ENCODE measurements at places on chromosomes 6 and 20.

GRCh38 chr6:106308985-106309384, 16.6 kb downstream of the ATG5 start:
- DNase-seq = no peak

DNA sequence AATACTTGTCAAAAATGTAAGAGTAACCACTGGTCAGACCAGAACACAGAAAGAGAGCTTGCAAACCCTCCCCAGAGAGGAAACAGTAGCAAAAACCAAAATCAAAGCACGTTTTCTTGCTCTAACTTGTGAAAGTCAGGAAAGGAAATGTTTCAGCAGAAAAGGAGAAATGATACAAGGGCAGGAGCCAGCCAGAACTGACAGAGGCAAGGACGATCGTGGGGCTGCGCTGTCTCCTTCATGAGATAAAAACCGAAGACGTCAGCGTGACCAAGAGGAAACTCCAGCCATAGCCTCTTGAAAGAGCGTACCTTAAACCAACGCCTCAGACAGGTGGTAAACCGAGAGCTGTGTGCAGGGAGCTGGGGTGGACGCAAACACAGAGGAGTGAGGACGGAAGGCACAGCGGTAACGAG, 27.5 kb downstream of the LAMA5 start:
- no peak for DNase-seq

GRCh38 chr6:3403238-3404173, 53.3 kb downstream of the SLC22A23 start:
- DNase-seq = no peak

DNA sequence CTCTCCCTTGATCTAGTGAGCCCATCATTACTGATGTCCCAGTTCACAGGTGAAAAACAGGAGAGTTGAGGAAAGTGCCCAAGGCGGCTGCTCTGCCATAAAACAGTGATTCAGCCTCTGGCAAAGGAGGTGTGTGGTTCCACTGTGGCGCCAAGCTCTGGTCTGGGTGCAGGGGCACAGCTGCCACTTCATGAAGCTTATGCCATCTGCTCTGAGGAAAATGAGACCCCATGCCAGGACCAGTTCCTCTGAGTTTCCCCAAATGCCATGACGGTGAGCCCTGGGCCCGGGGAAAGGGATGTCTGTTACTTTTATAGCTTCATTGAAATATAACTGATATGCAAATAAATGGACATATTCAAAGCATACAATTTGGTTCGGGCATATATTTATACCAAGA, 33.7 kb upstream of the ZBP1 start:
- DNase-seq = no peak

- no peak for DNase-seq
These were observed 281.8 kb downstream of the NRN1 start for GRCh38 chr6:5724911-5725310.

DNA sequence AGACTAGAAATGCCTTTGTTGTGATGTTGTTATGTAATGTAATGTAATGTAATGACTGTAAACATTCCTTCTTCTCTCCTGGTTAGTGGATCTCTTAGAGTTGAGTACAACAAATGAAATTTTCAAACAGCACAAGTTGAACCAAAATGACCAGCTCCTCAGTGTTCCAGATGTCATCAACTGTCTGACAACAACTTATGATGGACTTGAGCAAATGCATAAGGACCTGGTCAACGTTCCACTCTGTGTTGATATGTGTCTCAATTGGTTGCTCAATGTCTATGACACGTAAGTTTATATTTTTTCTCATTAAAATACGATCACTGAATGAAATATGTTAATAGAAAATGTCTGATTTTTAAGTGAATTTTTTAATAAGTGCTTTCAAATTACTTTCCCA, 496.7 kb downstream of the UTRN start:
- no peak for DNase-seq

DNA sequence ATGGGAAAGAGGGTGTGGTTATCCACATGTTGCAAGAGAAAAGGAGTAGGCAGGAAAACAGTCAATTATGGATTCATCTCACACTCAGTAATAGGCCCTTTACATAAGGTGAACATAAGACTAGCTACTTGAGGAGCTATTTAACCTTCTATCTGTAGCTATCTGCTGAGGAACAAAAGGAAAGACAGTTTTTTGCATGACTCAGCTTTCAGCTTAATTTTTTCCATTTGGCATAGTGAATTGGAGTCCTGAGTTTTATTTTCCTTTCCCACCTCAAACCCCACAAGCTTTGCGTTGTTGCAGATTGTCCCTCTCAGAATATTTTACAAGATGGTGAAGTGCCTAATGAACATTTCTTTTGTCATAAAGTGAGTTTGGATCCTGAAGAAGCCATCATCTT, 32.4 kb downstream of the UBD start:
- no peak for DNase-seq

DNA sequence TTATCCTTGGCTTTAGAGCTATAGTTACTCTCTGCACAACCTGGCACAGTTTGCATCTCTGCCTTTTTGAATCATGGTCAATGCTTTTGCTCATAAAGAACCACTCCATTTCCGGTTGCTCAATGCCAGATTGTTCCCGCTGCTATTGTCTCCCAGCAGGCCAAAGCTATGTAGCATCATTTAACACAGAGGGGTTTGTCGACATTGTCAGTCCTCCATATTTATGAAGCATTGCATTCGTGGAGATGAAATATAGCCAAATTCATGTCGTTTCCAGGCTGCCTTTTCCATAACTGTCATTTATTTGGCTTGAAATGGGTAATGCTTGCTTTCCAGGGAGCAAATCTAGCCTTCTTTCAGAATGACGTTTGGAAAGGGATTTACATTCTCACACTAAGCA, 598.8 kb downstream of the EPHA7 start:
- DNase-seq = no peak

DNA sequence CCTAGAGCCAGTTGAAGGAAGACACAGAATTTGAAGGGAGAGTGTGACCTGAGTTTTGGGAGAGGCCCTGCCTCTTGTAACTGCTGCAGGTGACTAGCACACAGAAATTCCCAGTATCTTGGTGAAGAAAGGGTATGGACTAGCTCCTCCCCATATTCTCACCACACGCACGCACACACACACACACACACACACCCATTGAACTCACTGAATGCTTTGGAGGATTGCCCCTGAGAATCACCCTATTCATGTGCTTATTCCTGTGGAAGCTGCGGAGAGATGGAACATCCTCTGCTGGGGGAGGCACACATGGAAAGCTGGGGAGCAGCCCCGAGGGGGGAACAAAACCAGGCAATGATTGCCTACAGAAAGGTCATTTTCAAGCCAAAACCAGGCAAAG, 6.2 kb upstream of the LMBRD1 start:
- DNase-seq = no peak

GRCh38 chr6:154821099-154821498, 87.9 kb downstream of the SCAF8 start:
- DNase-seq = no peak

DNA sequence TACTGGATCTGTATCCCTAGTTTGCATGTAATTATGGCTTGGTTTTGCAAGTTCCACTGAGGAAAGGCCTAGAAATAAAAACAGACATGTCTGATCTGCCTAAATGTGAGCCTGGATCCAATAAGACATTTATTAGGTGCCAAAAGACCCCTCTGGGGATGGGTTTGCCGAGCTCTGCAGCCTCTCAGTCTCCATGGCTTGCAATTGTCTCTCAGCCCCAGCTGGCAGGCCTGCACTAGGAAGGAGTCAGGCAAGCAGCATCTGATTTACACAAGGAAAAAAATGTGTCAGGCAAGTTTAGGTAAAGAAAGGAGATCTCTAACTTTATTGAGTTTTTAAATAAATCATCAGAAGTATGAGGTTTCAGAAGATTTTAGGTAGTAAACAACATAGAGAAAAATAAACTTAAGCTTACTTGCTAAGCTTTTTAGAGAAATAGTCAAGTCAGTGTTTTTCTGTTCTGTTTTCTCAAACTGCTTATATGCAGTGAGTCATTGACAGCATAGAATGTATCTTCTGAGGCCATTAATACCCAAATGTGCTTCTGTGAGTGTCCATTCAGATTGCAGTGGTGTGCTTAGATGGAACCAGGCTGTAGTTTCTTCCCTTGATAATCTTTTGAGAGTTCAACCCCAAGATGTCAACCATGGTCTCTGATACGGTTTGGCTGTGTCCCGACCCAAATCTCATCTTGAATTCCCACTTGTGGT, 121.0 kb downstream of the FHL5 start:
- no peak for DNase-seq

DNA sequence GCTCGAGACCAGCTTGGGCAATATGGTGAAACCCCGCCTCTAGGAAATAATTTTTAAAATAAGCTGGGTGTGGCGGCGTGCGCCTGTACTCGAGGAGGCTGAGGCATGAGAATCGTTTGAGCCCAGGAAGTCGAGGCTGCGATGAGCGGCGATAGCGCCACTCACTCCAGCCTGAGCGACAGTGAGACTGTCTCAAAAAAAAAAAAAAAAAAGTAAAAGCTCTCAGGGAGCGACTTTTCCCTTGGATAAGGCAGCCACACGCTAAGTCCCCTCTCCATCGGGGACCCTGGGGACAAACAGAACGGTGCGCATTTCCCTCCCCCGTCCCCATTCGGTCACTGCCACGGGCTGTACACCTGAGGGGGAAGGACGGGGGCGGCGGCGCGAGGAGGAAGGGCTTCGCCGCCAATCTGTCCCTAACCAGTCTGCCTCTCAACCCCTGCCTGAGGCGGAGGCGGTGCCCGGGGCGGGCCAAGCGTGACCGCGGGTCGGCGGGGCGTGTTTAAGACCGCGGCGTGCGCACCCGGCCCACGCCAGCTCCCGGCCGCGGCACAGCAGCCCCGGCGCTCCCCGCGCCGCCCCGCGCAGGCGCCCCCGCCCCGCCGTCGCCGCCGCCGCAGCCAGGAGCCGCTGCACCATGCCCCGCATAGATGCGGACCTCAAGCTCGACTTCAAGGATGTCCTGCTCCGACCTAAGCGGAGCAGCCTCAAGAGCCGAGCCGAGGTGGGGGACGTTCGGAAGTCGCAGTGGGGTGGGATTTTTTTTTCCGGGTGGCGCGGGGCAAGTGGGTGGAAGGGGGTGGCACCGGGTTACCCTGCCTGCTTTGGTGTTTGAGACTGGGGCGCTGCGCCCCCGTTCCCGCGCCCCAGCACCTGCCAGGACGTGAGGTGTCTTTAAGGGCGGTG, at the start of gene GMPR:
Gene GMPR, plus strand, starts transcription at position 531 of the 906 bp plus-strand sequence. Its CDS starts 107 bp downstream, at position 638.
- peak; percentile 81 for DNase-seq

DNA sequence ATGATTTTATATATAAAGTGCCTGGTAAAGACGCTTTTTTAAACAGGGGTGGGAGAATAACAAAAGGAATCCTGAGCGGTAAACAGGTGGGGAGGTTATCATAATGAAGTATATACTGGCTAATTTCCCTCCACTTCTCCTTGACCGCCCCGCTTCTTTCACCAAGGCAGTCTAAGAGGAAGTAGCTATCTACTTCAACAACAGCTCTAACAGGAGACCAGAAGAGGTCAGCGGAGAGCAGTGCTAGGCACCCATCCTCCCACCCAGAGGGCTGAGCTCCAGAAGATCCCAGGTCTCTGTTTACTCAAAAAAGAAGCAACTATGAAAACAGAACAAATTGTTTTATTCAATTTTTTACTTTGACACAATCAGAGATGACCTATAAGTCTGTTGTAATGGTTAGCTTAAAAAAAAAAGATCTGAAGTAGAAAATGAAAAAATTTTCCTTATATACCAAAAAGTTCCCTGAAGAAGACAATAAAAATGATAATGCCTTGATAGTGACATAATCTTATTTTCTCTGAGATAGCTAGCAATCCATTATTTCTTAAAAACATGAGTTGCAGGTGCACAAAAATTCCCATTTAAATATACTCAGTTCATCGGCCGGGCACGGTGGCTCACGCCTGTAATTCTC, 141.1 kb downstream of the PDSS2 start:
- DNase-seq = peak; percentile 26

- DNase-seq = no peak
These were observed 853.8 kb downstream of the MAFB start for GRCh38 chr20:39835130-39835842.

DNA sequence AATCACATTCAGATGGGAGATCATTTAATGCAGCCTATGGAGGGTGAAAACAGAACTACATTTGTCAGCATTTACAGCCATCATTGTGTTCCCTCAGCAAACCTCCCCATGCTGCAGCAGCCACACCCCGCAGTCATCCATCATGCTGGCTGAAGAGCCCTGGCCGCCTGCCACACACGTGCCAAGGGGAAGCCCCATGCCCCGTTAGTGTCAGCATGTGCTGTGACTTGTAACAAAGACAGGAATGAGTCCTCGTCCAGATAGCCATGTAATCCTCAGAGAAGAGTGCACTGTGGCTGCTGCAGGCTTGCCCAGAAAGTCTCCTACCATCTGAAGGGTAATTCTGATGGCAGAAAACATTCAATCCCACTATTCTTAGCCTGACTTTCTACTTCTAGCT, 1097.8 kb downstream of the KIF16B start:
- no peak for DNase-seq

- no peak for DNase-seq
These were observed 79.5 kb upstream of the BTBD3 start for GRCh38 chr20:11838076-11838636.

DNA sequence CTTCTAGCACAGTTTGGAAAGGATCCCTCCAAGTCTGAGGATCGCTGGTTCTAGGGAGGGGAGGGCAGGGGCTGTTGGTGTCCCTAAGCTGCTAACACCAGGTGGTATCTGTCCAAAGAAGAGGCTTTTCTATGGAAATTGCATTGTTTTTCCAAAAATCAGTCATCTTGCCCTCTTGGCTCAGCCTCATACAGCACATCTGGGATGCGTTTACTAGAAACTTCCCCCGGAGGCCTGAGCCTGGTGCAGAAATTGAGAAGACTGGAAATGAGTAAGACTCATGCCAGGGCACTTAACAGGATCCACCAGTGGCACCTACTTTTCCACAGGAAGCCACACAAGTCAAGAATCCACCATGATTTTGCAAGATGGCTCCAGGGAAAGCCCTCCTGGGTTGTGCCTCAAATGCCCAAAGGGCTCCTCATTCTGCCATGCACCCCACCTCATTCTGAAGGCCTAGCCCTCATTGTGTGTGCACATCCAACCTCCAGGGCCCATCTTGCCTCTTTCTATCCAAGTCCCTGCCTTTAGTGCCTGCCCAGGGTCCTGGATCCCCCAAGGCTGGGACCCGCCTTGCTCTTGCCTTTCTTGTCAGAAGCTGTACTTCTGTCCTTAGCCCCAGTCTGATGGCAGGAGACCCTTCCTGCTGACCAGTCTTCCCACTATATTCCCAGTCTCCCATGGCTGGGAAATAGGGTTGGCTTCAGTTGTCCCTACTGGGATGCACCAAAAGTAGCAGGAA, 97.6 kb downstream of the MRPL14 start:
- no peak for DNase-seq

DNA sequence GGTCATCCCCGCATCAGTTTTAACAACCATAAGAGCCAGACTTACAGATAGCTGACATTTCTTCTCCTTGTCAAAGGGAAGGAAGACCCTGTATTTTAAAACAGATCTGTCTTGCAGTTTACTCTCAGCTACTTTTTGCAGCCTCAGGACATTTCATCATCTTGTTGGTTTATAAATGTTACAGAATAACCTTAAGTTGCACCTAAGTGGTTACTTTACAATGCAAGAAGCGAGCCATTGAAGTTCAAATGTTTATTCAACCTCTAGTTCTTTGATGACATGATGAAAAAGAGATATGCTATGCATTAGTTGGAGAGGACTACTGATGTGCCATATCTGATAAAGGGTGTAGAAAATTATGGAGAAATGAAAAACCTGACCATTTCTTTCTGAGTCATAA, 187.9 kb upstream of the COL21A1 start:
- no peak for DNase-seq

All from activated naive CD8-positive, alpha-beta T cell treated with anti-CD3 and anti-CD28 coated beads for 36 hours (primary cell).